ENCODE measurements at places on chromosomes 5 and 9.

- DNase-seq, result no peak
Observed at GRCh38 chr9:3455717-3456116, 70.1 kb downstream of the RFX3 start.

- DNase-seq, result no peak
Observed at GRCh38 chr5:115626445-115626823, 598 bp upstream of the TMED7 start.

GRCh38 chr9:4366591-4367330 is 66.9 kb upstream of the GLIS3 start:
- DNase-seq, result peak; percentile 53

DNA sequence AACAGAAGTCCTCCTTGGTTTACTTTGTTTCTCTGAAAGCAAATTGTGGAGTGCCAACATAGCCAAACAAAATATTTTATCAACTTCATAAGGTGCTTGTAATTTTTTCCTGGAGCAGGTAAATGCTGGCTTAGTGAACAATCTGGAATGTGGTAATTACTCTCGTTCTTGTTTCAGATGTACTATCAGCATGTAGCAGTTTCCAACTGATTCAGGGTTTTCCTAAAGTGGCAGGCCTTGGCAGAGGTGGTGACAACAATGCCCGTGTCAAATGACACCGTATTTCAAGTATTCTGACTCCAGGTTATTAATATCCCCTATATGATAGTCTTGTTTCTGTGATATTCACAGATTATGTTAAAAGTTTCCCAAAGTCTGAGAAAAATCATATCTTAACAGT is 1.2 kb downstream of the C9orf72 start:
- no peak for DNase-seq

DNA sequence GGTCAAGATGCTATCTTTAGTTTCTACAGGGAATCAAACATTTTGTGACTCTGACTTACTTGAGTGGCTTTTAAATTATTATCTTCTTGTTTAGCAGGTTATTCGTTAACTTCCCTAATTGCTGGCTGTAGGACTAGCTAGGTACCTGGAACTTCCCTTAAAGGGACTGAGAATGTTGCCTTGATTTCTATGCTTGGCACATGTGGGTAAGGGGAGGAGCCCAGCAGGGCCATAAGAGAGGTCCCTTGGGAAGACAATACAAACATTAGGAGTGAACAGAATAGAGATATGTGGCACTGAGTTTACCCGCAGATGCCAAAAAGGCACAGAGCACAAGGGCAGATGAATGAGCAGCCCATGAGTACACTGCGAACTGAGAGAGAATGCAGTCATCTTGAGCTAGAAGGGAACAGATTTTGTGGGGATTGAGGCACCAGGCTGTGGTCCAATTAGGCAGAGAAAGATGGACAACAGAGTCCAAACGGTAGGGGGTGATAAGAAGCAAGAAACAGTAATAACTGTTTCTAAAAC is 9.8 kb downstream of the CKMT2 start:
- DNase-seq, result no peak

GRCh38 chr9:37542895-37543294 is 33.3 kb downstream of the FBXO10 start:
- DNase-seq, result no peak

GRCh38 chr5:82918311-82919031 is 158.7 kb downstream of the TMEM167A start:
- no peak for DNase-seq

- no peak for DNase-seq
Observed at GRCh38 chr5:67222243-67223025, 25.8 kb upstream of the CD180 start.
